Spinal cord (tissue), 10 donors: ENCODE measurements at places on chromosomes 4 and X. TPM values are rescaled to one million over a fixed set of nuclear protein-coding genes. Genes with fewer than 3 reads are reported as not detected.

GRCh38 chrX:3712870-3713224, 602 bp downstream of the PRKX start:
- H3K27me3 ChIP-seq = peaks cover 11% of the 10 kb centered on the region
- DNase-seq = no peak
- no peak overlapping the region for H3K27ac ChIP-seq
- no peaks in the 10 kb centered on the region for H3K36me3 ChIP-seq

GRCh38 chr4:104592183-104592582, 97.5 kb upstream of the CXXC4 start:
- H3K4me3 ChIP-seq = no peak overlapping the region
- no peaks in the 10 kb centered on the region for H3K4me1 ChIP-seq
- H3K27ac ChIP-seq = no peak overlapping the region
- peak; percentile 35 for DNase-seq
- no peaks in the 10 kb centered on the region for H3K27me3 ChIP-seq

- H3K27me3 ChIP-seq = no peaks in the 10 kb centered on the region
- DNase-seq = no peak
- H3K27ac ChIP-seq = no peak overlapping the region
- H3K36me3 ChIP-seq = no peaks in the 10 kb centered on the region
- H3K4me1 ChIP-seq = no peaks in the 10 kb centered on the region
Measured at GRCh38 chr4:153023692-153024394, 87.7 kb downstream of the FHDC1 start.

DNA sequence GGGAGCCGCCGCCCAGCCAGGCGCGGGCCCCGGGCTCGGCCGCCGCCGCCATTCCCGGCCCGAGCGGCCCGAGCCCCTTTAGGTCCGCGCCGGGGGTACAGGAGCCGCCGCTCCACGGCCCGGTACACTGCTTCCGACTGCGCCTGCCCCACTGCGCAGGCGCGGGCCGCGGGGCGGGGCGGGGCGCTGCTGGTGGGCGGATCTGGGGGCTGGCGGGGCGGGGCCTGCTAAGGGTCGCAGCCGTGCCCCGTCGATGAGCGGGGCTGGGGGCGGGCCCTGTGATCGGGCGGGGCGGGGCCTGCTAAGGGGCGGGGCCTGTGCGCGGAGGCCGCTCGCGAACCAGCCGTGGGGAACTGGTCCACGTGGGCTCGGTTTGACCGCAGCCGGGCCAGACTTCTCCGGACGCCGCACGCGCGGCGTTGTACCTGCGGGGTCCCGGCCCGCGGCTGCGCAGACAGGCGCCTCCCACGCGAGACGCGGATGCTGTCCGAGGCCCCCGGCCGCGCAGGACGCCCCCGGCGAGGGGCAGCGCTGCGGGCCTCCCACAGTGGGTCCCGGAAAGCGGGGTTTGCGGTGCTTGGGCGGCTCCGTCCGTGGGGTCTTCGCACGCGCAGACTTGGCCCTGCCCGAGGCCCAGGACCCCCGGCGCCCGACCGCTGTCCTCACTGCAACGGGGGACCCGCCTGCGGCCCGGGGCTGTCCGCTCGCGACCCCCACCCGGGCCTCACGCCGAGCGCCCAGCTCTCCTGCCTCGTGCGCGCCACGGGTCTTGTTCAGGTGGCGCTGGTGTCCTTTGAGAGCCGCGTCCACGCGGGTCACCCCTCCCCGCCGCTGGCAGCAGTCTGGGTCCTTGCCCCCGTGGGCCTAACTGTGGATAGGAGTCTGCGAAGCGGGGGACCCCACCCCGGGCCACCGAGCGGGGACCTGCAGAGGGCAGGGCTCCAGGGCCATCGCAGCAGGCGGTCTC, at the start of gene DGKQ:
Gene DGKQ (minus strand): TSS at position 139 of the 967 bp plus-strand sequence. CDS start 87 bp downstream, at position 52.
- H3K27me3 ChIP-seq = peaks cover under 1% of the 10 kb centered on the region
- peaks cover 25% of the 10 kb centered on the region for H3K4me1 ChIP-seq
- peak within 1 kb of the TSS; percentile 50 for H3K4me3 ChIP-seq
- DNase-seq = no peak
- no peak within 1 kb of the TSS for H3K27ac ChIP-seq

GRCh38 chr4:137640156-137640837, 108.0 kb upstream of the PCDH18 start:
- H3K4me3 ChIP-seq = no peak overlapping the region
- H3K36me3 ChIP-seq = no peaks in the 10 kb centered on the region
- no peak overlapping the region for H3K27ac ChIP-seq
- no peaks in the 10 kb centered on the region for H3K4me1 ChIP-seq

- DNase-seq = no peak
- H3K27me3 ChIP-seq = no peaks in the 10 kb centered on the region
- no peaks in the 10 kb centered on the region for H3K4me1 ChIP-seq
- H3K4me3 ChIP-seq = no peak overlapping the region
Measured at GRCh38 chr4:65623506-65623905, 46.8 kb downstream of the EPHA5 start.

DNA sequence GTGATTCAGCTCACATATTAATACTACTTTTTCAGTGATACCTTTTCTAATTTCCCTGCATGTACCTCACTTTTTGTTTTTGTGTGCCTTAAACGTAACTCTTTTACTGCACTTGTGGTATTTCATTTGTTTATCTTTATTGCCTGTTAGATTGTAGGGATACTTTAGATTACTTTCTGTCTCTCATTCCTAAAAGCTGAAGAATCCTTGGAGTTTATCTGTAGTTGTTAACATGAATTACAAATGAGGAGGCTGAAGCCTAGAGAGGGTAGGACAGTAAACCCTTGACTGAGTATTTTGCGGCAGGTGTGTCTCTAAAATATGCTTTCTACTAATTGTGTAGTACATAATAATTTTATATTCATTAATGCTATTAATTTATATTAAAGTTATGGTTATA, 34.9 kb downstream of the BMP2K start:
- H3K4me1 ChIP-seq = no peaks in the 10 kb centered on the region
- no peak for DNase-seq

GRCh38 chrX:20306668-20307067, 40.0 kb upstream of the RPS6KA3 start:
- H3K4me3 ChIP-seq = no peak overlapping the region
- DNase-seq = no peak
- no peaks in the 10 kb centered on the region for H3K36me3 ChIP-seq
- H3K27me3 ChIP-seq = peaks cover 16% of the 10 kb centered on the region
- H3K4me1 ChIP-seq = no peaks in the 10 kb centered on the region
- H3K27ac ChIP-seq = no peak overlapping the region

DNA sequence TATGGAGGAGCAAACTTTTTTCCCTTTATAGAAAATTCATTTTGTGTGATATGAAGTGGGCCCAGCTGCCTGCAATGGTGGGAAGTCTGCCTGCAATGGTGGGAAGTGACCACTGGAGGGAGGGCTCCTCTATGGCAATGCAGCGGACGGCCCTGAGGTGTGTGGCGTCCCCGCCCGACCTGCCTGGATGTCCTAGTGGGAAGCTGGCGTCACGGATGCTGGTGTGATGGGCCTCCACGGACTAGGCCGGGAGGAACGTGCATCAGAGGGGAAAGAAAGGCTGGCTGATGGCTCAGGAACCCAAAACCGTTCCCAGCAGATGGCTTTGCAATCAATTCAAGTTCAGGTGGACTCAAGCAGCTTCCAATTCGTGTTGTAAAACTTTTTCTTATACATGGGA, 177.9 kb downstream of the AFAP1 start:
- peak; percentile 74 for DNase-seq
- H3K4me1 ChIP-seq = peaks cover 27% of the 10 kb centered on the region
- H3K27ac ChIP-seq = no peak overlapping the region
- H3K27me3 ChIP-seq = no peaks in the 10 kb centered on the region
- peaks cover 71% of the 10 kb centered on the region for H3K36me3 ChIP-seq
- H3K4me3 ChIP-seq = no peak overlapping the region

DNA sequence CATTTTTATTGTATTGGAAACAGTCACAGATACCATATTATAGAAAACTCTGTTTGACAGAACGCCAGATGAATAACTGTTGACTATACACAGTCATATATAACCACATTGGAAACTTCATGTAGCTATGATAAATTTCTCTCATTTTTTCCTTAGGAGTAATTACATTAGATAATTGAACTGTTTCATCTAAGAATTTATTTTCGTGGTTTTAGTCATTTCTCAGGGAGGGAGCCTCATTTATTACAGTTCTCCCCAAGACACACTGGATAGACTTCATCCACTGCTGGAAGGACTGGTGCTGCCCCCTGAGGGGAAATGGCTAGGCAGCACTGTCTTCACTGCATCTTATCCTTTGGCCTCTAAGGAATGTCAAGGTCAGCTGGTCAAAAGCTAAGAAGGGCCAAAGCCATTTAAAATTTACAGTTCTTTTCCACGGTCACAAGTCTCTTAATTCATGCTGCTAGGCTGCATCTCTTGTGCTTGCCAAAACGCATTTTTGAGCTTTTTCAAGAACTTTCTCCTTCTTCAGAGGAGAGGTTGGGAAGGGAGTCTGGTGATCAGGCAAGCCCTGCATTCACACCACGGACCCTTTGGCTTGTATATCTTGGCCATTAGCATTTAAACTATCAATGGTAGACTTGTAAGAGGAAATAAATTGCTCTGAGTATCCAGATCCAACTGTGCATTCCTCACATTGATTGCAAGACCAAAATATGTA, 145.1 kb downstream of the CBR4 start:
- peak overlapping the region; percentile 83 for H3K27ac ChIP-seq
- H3K36me3 ChIP-seq = no peaks in the 10 kb centered on the region
- H3K4me1 ChIP-seq = peaks cover 6% of the 10 kb centered on the region
- H3K27me3 ChIP-seq = no peaks in the 10 kb centered on the region

The PHOX2B gene
- total RNA-seq = 0.10 TPM

The CXCL8 gene
- total RNA-seq = 2.6 TPM

The DCUN1D4 gene
- 86.0 TPM for total RNA-seq

The S100P gene
- total RNA-seq = 6.9 TPM

The HCCS gene
- 15.1 TPM for total RNA-seq
